ENCODE measurements at places on chromosomes 5 and 9.

DNA sequence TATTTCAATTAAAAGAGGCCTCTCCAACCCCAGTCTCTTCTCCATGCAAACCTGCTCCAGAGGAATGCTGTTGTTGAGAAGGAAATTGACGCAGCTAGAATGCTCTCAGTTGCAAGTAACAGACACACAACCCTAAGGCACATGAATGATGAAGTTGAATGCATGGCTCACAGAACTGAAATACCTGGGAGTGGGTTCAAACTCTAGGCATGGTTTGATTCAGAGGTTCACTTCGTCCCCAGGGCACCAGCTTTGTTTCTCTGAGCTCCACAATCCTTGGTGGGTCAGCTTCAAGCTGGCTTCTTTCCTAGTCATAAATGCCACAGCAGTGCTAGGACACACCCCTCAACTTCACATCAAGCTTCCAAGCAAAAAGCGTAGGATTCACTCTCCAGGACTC, 4.6 kb downstream of the ACTL7B start:
- DNase-seq, result no peak

DNA sequence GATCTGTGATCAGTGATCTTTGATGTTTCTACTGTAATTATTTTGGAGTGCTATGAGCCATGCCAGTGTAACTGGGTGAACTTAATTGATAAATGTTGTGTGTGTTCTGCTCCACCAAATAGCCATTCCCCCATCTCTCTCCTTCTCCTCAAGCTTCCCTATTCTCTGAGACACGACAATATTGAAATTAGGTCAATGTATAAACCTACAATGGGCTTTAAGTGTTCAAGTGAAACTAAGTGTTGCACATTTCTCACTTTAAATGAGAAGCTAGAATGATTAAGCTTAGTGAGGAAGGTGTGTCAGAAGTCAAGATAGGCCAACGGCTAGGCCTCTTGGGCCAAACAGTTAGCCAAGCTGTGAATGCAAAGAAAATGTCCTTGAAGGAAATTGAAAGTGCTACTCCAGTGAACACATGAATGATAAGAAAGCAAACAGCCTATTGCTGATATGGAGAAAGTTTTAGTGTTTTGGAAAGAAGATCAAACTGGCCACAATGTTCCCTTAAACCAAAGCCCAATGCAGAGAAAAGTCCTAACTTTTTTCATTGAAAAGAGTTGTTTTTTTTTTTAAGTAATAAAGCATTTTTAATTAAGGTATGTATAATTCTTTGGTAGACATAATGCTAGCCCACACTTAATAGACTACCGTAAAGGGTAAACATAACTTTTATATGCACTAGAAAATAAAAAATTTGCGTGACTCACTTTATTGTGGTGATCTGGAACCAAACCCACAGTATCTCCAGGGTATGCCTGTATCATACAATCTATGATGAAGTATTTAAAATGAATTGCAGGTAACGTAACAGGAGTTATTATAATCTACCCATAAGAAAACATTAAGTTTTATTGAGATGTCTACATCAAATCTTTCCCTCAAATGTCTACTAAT, 42.5 kb upstream of the ALDH1A1 start:
- DNase-seq, result no peak

DNA sequence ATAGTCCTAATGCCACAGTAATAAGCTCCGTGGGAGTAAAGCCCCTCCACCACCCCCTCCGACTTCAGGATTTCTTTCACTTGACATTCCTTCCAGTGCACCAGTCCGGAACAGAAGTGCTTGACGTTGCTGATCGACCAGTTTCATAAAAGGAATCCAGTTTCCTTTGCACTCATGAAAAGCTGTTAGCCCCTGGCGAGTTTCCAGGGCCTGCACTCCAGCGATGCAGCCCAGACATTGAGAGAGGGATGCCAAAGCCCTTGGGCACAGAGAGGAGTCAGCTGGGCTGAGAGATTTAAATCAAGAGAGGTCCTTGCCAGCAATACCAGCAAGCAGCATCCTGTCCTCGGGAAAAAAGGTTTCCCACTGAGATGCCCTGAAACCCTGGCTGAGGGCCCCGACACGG, 170.1 kb downstream of the GABBR2 start:
- DNase-seq, result no peak

GRCh38 chr9:136231478-136232297, 13.9 kb downstream of the QSOX2 start:
- no peak for DNase-seq

- DNase-seq, result no peak
These were observed 231.1 kb downstream of the MLLT3 start for GRCh38 chr9:20391208-20391607.

DNA sequence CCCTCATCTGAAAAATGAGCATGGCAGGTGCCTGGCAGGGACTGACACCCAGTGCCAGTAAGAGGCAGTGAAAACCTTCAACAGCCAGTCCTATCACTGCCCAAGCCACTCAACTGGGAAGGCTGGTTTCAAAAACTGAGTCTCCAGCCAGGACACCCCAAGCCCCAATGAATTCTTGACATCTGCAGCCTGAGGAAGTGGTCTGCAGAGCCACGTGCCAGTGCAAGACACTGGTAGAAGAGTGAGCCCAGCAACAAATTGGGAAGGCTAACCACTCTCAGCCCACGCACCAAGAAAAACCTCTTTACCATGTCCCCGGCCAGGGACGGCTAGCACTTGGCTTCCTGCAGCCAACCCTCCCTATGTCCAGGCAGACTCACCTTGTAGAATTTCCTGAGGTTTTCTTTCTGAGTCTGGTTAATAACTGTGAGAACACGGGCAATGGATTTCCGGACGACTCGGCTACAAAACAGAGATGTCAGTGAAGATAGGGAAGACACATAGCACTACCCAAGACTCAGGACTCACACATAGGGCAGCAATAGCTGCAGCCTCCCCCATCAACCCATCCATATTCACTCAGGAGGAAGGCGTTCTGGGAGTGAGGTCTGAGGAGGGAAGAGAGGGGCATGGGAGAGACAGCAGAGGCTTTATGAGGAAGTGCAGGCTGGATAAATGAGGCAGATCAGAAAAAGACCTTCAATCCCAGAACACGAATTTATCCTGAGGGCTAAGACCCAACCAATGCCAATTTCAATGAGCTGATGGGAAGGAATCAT, 1.8 kb downstream of the RPL35 start:
- DNase-seq, result no peak

- no peak for DNase-seq
These were observed 1612.1 kb upstream of the WWC1 start for GRCh38 chr5:166679331-166679730.

- DNase-seq, result no peak
These were observed 20.8 kb upstream of the ACTBL2 start for GRCh38 chr5:57503433-57503832.

All from GM19239 (cell line).